Urothelium cell line (cell line): ENCODE measurements at places on chromosomes 13 and 19.
A peak's percentile ranks its signal among the peaks of the same experiment; 100 is the strongest.

GRCh38 chr13:107734891-107735625, 480.3 kb downstream of the LIG4 start:
- DNase-seq = no peak

DNA sequence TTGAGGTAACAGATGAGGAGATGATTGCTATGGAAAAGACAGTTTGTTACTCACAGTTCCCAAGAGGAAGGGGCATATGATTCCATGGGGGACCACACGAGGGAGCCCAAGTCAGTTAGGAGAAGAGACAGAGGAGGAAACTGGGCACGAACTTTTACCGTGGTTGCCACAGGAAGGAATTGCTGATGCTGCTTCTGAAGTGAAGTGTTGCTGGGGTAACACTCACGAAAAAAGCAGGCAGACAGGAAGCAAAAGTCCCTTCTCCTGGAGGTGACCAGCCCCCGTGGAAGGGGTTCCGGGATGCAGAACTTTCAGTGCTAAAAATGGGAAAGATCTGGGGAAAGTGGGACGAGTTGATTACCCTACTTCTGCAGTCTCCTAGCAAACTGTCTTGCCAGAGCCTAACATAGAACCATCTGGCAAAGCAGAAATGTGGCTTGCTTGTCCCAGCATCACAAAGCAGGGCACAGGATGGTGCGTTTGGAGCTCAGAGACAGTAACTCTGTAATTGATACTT, 35.4 kb upstream of the MAP3K10 start:
- peak; percentile 46 for DNase-seq

GRCh38 chr19:17765069-17765618, 13.9 kb downstream of the FCHO1 start:
- no peak for DNase-seq

GRCh38 chr13:40563350-40564125, 102.9 kb downstream of the FOXO1 start:
- no peak for DNase-seq

- peak; percentile 2 for DNase-seq
These were observed 824.0 kb downstream of the PCDH9 start for GRCh38 chr13:66405908-66406802.

DNA sequence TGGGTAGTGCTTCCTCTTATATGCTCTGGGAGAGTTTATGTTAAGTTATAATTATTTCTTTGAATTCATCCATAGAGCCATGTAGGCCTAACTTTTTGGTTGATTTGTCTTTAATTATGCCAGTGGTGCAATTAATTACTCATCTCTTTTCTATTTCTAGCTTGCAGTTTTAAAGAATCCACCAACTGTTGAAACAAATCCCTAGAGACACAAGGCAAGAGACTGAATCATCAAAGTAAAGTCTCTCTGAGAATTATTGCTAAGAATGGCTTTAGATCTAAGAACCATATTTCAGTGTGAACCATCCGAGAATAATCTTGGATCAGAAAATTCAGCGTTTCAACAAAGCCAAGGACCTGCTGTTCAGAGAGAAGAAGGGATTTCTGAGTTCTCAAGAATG, 5.9 kb upstream of the ZNF551 start:
- no peak for DNase-seq
